HCEC 1CT (cell line): ENCODE measurements at places on chromosomes 6 and 20.
A peak's percentile ranks its signal among the peaks of the same experiment; 100 is the strongest.

GRCh38 chr6:46271728-46272127 lies 100.9 kb upstream of the ENPP5 start:
- no peak for DNase-seq

GRCh38 chr20:56400001-56400640 lies 7.7 kb downstream of the CSTF1 start:
- DNase-seq, result peak; percentile 53

GRCh38 chr6:143878272-143878760 lies 14.0 kb downstream of the ZC2HC1B start:
- DNase-seq, result peak; percentile 21

GRCh38 chr6:88835210-88835609 lies 128.2 kb downstream of the RNGTT start:
- DNase-seq, result no peak

- no peak for DNase-seq
Observed at GRCh38 chr20:46284040-46284427, 24.3 kb downstream of the CDH22 start.

DNA sequence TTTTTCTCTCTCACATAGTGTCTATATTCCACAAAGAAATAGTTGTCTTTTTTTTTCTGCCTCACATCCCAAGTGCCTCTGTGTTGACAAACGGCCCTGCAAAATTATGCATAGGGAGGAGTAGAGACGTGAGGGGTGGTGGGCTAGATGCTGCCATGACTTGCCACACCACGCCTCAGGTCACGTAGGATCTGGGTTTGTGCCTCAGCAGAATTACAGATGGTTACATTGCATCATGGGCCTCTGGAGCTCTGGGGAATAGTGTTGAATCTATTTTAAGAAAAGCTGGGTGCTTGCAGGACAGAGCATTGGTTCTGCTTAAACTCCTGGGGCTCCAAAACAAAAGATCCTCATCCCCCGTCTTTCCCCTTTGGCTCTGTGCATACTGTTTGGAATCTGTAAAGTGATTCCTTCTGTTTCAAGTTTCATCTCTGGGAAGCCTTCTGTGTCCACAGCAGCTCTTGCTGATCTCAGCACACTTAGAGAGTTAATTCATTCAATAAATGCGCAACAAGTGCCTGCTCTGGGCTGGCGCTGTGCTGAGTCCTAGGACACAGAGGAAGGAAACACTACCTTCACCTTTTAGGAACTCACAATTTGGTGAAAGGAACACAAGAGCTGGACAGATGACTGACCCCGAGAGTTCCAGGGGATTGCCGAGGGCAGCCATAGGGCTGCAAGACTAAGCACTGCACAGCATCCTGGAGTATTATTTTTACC lies 2.4 kb downstream of the FANCE start:
- DNase-seq, result no peak

GRCh38 chr6:12328701-12329100 lies 38.5 kb downstream of the EDN1 start:
- no peak for DNase-seq

DNA sequence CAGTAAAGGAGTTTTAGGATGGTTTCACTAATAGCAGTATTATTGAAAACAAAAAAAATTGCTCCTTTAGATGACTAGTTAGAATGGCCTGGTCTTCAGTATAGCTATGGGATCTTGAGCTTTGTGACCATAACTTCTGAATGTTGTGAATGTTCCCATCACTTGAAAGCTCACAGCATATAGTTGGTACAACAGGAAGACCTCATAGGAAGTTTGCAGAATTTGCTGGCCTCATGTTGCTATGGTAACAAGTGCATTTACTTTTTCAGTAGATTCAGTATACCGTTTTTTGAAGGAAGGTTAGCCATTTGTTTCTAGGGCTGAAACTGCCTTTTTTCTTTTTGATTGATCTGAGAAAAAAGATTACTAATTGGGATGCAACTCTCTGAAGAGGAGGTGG lies 8.3 kb downstream of the PHF3 start:
- DNase-seq, result no peak

DNA sequence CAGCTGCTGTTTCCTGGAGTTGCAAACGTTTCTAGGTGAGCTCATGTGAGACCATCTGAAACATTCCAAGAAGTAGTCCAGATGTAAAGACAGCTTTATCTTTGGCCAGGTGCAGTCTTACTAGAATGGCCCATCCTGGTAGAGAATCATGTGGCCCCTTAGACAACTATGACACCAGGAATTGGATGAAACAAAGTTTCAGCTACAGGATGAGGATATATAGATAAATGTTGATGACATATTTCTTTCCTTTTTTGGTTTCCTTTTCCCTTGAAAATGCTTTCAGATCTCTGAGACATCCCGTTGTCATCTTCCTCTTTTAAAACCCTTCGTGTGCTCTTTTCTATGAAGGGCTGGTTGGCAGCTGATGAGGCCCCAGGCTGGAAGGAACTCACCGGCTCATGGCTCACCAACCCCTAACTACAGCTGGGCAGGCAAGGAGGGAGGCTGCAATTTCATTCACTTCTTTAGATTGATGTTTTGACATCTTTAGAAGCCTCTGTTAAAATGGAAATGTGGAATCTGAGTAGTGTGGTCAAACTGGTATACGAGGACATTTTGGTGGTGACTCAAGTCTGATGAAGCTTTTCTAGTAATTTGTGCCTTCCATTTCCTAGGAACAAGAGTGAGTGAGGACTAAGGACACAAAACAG lies 167.9 kb upstream of the TNFAIP3 start:
- DNase-seq, result peak; percentile 51

DNA sequence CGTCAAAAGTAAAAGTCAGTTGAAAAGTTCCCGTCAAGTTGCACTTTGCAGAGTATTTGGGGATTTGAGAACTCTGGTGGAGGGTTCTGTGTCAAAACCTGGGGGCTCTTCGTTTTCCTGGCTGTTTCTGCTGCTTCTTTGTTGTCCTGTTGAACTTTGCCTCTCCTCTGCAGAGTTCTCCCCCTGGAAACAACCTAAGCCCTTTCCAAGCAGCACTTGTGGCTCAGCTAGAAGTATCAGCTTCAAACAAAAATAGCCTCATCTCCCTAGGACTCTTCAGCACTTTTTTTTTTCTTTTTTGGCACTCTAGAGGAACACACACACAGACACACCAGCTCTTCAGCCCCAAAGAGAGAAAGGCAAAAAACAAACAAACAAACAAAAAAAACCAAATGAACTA lies at the start of gene TRDN:
Gene TRDN (minus strand): TSS at position 169 of the 400 bp plus-strand sequence. CDS start 175 bp downstream, outside the sequence.
- DNase-seq, result no peak

GRCh38 chr6:44676826-44677433 lies 289.4 kb downstream of the CDC5L start:
- DNase-seq, result no peak

DNA sequence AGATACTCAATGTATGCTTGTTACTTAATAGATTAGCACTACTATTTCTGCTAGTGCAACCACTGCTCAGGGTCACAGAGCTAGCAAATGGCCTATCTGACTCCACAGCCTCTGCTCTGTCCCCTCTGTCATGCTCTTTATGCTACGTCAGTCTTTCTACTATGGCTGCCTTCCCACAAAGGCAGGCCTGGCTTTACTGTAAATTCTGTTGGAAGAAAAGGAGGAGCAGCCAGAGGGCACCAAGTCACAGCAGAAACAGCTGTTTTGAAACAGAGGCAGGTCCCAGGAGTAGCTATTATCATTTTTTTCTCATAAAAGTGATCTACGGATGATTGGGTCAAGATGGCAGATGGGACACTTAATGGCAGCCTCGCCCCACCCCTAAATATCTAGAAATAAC lies 10.0 kb upstream of the ELMO2 start:
- no peak for DNase-seq

DNA sequence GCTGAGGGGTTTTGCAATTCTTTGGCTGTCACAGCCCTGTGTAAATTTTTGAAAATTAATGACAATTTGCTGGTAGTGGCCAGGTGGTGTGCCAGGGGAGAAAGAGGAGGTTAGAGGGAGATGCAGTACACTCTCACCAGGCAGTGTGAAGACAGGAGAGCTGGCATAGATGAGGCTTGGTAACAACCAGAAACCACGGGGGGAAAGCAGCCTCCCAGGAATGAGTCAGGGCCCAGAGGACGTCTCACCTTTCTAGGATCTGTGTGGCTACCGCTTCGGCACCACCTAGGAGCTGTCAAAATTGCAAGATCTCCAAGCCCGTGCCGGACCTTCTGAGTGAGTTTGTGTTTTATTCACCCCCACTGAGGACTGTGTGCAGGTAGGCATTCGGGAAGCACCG lies 171.4 kb downstream of the PACRG start:
- DNase-seq, result no peak

GRCh38 chr6:18081025-18081668 lies 41.3 kb downstream of the NHLRC1 start:
- DNase-seq, result no peak

GRCh38 chr6:138596591-138596990 lies 97.3 kb upstream of the NHSL1 start:
- no peak for DNase-seq

GRCh38 chr20:23141450-23142161 lies 55.5 kb upstream of the CD93 start:
- no peak for DNase-seq

- DNase-seq, result no peak
Observed at GRCh38 chr20:23178806-23179205, 92.7 kb upstream of the CD93 start.

DNA sequence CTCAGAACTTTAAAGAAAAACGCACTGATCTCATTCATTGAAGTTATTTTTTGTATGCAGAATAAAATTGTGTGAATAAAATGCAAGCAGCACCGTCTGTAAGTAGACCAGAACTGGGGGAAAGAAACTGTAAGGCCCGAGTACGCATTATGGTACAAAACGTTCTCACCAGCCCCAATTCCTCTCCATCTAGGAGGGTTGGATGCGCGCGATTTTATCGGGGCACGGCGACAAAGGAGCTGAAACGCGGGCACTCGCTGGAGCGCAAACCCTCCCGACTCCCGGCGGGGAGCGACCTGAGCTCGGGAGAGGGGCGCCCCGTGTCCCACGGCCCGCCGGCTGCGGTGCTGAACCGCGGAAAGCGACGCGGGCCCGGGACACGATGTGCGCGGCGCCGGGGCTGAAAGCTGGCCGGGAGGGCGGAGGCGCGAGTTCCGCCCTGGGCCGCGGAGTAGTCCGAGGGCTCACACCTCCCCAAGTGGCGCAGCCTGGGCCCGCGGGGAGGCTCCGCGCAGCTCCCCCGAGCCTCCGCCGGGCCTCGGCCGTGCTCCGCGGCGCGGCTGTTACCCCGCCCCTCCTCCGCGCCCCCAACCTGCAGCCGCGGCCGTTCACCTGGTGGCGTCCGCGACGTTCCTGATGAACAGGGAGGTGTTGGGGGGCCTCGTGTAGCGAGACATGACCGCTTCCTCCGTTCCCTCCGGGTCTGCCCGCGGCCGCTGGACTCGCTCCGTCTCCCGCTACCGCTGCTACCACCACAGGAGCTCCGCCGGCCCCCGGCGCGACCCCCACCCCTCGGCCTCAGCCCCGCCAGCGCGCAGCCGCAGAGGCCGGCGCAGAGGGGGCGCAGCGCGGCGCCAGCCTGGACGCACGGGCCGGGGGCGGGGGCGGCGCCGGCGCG lies at the start of gene SRSF12:
Gene SRSF12 (minus strand): TSS at position 861 of the 898 bp plus-strand sequence. CDS start 184 bp downstream, at position 677.
- DNase-seq, result peak; percentile 9

DNA sequence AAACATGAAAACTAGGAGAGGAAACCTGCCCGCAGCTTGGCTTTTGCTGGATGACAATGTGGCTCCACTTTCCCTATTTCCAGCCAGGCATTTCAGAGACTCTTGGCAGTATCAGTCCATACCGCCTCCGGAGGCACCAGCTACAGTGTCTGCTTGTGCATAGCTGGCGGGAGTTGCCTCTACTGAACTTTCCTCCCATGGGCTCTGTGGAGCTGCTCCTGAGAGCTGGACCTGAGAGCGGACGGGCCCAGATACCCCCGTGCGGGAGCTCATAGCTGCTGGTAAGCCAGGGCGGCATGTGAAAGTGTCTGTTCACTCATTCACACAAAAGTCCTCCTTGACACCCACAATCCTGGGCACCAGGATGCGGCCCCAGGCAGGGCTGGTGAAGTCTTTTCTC lies 130.3 kb upstream of the PMEPA1 start:
- DNase-seq, result no peak

DNA sequence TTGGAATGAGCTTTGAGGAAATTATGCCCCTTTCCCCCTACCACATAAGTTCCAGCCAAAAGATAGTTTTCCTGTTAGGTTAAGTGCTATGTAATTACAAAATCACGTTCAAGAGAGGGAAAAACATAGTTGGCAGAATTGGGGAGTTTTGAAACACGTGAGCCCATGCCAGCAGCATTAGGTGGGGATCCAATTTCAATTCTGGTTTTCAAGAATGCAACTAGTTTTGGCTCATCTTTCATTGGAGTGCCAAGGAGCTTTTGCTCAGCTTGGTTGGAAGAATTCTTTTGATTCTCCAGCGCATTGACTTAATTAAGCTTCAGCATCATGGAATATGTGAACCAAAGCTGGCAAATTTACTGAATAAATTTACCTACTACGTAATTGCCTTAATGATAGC lies 95.9 kb downstream of the SAMD5 start:
- no peak for DNase-seq

- DNase-seq, result no peak
Observed at GRCh38 chr6:155994086-155994485, 538.4 kb upstream of the NOX3 start.

DNA sequence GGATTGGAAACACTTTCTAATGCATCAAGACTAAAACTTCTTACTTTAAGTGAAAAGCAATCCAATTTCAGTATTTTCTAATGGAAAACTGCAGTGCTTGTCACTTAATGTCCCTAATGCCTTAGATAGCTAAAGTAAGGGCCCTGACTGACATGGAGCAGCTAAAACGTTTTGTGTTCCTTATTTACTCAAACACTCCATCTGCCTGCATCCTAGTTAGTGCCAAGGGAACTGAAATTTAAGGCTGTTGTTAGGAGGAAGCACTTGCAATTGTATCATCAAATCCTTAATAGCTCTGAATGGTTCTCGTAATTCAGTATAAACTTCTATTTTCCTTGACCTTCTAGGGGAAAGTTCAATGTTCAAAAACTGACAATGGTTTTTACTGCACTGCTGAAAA lies 127.4 kb downstream of the GJA10 start:
- DNase-seq, result no peak

GRCh38 chr20:48919882-48920526 lies 1.5 kb upstream of the ARFGEF2 start:
- no peak for DNase-seq

DNA sequence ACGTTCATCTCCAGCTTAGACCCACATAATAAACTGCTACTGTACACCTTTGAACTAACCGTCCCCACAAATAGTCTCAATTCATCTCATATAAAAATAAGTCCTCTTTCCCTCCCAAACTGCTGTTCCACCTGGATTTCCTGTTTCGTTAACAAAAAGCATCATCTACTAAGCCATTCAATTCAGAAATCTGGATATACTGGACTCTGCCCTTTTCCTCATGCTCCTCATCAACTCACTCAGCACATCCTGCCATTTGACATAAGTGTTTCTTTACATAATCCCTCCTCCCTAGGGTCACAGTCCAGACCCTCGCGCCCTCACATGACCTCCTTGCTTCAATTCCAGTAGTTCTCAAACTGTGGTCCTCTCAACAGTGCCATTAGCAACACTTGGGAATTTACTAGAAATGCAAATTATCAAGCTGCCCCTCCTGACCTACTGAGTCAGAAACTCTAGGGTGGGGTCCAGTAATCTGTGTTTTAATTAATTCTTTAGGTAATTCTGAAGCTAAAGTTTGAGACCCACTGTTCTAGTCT lies 4.5 kb downstream of the MKKS start:
- DNase-seq, result no peak
